ENCODE measurements at places on chromosomes 6 and 20.

DNA sequence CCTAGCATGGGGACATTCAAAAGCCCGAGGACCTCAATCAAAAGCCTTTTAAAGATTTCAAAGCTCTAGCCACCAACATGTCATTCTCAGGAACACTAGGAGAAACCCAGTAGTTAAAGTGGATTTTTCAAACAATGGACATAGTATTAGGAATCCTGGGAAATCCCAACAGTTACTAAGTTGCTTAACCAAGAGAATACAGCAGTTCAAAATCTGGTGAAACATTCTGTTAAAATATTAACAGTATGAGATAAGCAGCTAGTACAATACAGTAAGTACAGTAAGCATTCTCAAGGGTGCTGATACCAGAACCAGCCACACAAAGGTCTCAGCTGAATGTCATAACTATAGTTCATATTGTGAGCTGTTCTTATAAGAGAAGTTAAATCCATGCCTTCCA is 68.6 kb downstream of the CDK19 start:
- no peak for DNase-seq

DNA sequence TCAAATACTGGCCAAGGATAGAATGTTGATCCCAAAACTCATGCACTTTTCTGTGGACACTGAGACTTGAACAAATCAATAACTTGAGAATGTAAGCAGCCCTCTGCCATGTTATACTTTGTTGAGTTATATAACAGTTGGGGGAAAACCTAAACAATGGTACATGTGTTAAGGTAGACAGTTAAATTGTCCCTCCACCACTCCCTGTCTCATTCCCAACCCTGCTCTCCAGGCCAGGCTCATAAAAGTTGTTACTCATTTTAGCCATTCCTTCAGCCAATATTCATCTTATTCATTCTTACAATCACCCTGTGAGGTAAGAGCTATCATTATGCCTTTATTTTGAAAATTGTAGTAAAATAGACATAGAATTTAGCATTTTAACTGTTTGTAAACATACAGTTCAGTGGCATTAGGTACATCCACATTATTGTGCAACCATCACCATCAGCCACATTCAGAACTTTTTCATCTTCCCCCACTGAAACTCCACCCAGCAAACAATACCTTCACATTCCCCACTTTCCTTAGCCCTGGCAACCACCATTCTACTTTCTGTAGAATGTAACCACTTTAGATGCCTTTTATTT is 38.2 kb upstream of the IER3 start:
- peak; percentile 95 for DNase-seq

DNA sequence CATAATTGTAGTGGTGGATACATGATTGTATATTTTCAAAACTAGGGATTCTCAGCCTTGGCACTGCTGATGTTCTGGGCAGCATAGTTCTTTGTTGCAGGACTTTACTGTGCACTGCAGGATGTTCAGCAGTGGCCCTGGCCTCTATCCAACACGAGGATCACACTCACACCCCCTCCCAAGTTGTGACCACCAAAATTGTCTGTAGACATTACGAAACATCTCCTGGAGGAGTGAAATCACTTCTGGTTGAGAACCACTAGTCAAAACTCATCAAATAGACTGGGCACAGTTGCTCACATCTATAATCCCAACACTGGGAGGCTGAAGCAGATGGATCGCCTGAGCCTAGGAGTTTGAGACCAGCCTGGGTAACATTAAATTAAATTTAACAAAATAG is 123.1 kb upstream of the CDYL start:
- DNase-seq, result peak; percentile 25

DNA sequence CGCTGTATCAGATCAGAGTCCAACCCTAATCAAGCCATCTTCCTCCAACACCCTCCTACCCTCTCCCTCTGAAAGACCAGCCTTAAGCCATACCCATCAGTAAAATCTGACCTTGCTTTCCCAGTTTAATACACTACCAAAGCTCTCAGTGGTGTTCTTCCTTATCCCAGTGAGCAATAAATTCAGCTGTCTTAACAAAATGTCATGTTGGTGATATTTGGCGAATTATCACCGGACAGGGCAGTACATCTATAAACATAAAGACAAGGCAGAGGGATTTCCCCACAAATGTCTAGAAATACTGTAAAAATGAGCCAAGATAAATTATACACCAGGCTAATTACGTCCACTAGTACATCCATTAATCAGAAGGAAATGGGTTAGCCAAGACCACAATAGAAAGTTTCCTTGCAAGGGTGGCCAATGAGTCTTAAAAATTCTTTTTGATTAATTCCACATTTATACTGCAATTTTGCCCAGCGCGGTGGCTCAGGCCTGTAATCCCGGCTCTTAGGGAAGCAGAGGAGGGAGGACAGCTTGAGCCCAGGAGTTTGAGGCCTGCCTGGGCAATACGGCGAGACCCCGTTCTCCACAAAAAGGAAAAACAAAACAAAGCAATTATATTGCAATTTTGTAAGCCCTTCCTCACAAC is 905 bp downstream of the RARS2 start:
- peak; percentile 1 for DNase-seq

DNA sequence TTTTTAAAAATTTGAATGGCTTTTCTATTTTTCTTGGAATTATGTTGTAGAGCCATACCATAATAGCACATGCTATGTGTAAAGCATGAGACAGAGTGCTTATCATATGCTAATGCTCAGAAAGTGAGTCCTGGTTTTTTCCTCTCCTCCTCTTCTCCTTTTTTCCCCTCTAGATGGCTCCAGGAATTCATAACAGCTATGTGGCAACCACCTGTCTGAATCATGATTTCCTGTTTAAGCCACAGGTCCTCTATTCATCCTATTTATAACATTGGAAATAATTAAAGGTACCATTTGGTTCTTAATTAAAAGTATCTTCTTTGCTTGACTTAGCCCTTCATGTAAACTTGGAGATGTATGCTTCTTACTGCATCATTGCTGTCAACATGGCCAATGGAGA is 260.0 kb upstream of the MAP3K7 start:
- peak; percentile 2 for DNase-seq

DNA sequence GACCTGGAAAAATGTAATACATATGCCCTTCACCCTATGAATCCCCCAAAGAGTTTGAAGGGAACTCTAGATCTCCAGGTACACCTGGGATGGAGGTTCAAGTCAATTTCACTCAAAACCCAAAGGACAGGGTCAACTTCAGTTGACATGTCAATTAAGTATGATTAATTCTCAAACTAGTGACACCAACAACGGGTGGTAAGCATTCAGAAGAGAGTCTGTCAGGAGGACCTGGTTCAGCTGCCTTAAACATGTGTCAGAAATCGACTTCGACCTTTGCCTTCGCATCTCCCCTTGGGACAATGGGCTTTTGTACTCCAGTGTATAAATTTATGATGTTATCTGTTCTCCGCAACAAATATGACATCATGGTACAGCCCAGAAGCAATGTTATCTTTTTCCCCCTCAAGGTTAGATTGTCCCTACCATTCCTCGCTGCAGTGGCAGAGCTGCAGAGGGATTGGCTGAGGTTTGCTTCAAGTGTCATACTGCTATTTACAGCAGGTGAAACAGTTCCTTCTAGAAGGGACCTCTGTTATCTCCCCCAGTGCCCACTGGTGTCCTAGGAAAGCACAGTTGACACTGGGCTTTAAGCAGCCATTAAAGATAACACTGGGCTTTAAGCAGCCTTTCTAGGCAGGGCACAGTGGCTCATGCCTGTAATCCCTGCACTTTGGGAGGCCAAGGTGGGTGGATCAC is 94.7 kb upstream of the SNX9 start:
- DNase-seq, result no peak

DNA sequence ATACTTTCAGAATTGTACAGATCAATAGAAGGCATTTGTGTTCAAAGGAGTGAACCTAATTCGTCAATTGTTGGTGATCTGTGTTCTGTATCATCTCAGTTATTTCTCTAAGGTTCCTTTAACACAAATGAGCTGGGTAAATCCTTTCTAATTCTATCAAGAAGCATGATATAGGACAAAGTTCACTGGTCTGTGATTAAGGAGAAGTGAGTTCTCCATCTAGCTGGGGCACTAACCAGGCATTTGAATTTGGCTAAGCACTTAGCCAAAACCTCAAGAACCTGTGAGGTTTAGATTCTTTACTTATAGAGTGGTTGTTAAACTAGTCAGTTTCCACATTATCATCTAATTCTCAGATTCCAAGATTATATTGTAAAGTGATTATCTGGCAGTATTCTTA is 50.3 kb downstream of the DOP1A start:
- DNase-seq, result no peak

GRCh38 chr6:126007800-126008199 is 21.5 kb downstream of the TRMT11 start:
- DNase-seq, result no peak

- no peak for DNase-seq
Observed at GRCh38 chr6:79238919-79239318, 4.4 kb upstream of the HMGN3 start.

- peak; percentile 97 for DNase-seq
Observed at GRCh38 chr6:143125864-143126573, 65.3 kb downstream of the AIG1 start.

- no peak for DNase-seq
Observed at GRCh38 chr6:24549158-24549557, 54.4 kb downstream of the ALDH5A1 start.

GRCh38 chr20:59823491-59824259 is 109.8 kb downstream of the SYCP2 start:
- DNase-seq, result no peak

GRCh38 chr6:157020881-157021343 is 243.7 kb downstream of the ARID1B start:
- DNase-seq, result peak; percentile 72

DNA sequence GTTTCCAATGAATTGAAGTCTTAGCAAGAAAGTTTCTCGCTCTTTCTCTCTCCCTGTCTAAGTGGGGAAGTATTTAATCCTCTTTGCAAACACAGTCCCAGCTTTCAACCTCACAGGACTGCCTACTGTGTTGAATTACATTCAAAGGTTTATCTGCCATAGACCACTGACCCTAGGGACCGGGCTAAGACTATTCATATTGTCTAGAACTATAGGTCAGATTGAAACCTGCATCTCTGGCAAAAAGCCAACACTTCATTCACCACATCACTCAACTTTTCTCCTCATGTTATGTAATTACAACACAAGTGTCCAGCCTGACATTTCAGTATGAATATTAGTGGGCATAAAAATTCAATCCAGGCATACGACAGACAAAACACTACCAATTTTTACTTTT is 314.7 kb upstream of the RSPO3 start:
- DNase-seq, result no peak

GRCh38 chr20:35014537-35014936 is 58.9 kb downstream of the MYH7B start:
- no peak for DNase-seq

GRCh38 chr6:294656-295565 is 2.6 kb downstream of the DUSP22 start:
- DNase-seq, result no peak

GRCh38 chr6:163984124-163984936 is 569.8 kb downstream of the QKI start:
- peak; percentile 59 for DNase-seq
